GOT3 (cell line): ENCODE measurements at places on chromosomes 12 and 14.

DNA sequence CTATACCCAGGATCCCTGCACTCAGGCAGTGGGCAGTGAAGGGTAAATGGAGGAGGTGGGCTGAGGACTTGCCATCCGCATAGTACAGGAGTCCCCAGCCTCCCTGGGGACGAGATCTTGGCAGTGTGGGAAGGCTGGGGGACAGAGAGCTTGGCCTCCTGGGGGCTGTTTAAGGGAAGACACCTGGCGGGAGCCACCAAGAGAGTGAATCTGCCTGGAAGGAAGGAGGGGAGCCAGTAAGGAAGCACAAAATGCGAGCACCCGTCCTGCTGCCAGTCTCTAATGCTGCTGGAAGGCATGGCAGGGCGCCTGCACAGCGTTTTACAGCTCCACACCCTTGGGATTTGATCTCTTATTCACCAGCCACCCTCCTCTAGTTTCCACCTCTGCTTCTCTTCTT, 7.4 kb upstream of the KRT2 start:
- DNase-seq = no peak

DNA sequence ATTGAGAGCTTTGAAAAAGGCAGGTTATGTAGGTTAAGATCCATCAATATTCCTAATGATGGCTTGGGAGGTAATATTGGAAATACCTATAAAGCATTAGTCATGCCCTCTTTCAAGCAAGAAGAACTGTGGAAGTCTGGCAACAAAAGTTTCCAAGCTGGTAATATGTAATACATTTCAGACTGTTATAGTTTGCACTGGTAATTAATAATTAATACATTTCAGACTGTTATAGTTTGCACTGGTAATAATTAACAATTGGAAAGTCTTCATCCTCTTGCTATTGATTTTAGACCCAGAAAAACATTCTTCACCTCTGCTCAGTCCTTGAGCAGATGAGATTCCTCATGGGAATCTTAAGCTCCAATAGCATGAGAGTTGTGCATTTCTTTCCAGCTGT, 29.0 kb upstream of the WDR89 start:
- no peak for DNase-seq

GRCh38 chr14:102015045-102015685, 50.8 kb downstream of the DYNC1H1 start:
- DNase-seq = no peak

DNA sequence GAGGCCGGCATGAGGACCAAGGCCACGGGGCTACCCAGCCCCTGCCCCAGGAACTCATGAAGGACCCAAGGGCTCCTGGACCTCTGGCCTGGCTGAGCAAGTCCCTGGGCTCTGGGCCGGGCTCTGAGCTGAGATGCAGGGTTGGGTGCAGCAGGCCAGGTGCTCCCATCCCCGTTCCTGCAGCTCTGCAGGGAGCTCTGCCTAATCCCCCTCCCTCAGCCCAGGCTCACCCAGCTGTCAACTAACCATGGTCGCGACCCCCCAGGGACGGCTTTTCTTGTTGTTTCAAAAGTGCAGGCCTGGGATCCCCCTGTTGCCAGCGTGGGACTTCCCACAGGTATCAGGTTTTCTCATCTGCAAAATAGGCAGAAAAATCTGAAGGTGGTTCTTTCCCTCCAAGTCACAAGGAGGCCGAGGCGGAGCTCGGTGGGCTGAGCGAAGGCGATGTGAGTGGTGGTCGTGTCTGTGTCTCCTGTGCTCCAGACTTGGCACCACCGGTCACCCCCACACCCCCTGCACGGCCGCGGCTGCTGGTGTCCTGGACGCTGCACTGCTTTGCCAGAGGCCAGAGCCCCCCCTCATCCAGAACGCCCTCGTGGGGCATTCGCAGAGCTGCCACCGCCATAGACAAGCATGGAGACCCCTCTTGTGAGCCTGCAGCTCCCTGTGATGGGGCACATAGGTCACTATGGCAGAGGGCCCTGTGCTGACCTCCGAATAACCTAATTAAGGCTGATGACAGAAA, 22.5 kb upstream of the GALNT9 start:
- no peak for DNase-seq

- no peak for DNase-seq
Observed at GRCh38 chr14:89486505-89486904, 69.5 kb upstream of the FOXN3 start.

GRCh38 chr14:101814934-101815333, 53.4 kb downstream of the PPP2R5C start:
- no peak for DNase-seq

- DNase-seq = no peak
Observed at GRCh38 chr12:5633106-5633505, 201.2 kb downstream of the NTF3 start.

DNA sequence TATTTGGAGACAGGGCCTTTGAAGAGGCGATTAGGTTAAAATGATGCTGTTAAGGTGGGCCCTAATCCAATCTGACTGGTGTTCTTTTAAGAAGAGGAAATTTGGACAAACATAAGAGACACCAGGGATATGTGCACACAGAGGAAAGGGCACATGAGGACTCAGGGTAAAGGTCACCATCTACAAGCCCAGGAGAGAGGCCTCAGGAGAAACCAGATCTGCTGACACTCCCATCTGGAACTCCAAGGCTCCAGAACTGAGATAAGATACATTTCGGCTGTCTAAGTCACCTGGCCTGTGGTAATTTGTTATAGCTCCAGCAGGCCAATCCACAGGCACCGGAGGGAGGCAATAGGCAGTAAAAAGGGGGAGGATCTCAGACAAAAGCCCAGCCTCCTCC, 48.6 kb downstream of the KICS2 start:
- no peak for DNase-seq

GRCh38 chr12:131279281-131279921, 325.7 kb downstream of the ADGRD1 start:
- DNase-seq = no peak

GRCh38 chr12:4438834-4439596, 6.6 kb downstream of the FGF6 start:
- DNase-seq = no peak

DNA sequence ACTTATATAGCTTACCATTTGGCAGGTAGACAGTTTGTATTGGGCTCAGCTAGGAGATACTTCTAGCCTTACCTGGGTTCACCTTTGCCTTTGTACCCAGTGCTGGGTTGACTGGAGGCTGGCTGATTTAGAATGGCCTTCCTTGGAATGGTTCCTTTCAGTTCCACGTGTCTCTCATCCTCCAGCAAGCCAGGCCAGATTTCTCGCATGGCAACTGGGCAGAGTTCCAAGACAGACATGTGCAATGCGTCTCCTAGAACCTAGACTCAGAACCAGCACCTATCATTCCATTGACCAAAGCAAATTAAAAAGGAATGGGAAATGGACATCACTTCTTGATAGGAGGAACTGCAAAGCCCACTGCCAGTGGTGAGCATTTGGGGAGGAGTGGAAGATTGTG, 79.1 kb upstream of the BDKRB2 start:
- DNase-seq = no peak

DNA sequence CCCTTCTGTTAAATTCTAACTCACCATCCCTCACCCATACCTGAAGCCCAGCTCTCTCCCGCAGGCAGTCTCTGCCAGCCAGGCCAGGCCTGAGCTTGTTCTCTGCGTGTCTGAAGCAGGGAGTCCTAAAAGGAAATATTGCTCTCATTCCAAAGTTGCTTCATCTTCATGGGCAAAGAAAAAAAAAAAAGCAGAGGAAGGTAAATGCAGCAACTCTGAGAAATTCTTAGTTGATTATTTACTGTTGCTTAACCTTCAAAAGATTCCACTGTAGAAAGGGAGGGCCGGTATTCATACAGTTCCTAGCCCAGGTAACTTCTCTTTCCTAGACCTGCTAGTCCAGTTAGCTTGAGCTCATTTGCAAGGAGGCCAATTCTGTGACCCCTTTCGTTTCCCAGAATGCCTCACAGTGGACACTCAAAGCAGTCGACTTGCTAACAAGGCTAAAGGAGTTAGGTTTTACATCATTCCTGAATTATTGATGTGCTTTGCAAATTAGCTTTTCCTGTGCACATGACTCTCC, 193.5 kb upstream of the EEA1 start:
- DNase-seq = no peak

DNA sequence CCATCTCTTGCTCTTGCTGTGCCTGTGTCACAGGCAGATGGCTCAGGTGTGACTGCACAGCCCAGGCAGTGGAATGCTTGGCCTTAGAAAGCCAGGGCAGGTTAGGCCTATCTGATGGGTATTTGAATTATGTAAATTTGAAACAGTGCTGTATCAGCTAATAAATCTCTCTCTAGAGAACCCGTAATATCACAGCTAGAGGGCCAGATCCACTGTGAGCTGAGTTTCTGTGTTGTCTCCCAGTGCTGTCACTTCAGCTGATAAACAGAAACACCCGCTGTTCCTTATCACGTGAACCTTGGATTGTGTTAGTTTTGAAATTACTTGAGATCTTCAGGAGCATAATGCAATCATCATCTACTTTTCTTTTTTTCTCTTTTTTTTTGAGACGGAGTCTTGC, 21.5 kb upstream of the ALDH2 start:
- no peak for DNase-seq

GRCh38 chr14:67602076-67602475, 2.0 kb upstream of the PIGH start:
- DNase-seq = no peak

- DNase-seq = no peak
Observed at GRCh38 chr12:102676812-102677211, 196.4 kb upstream of the IGF1 start.

DNA sequence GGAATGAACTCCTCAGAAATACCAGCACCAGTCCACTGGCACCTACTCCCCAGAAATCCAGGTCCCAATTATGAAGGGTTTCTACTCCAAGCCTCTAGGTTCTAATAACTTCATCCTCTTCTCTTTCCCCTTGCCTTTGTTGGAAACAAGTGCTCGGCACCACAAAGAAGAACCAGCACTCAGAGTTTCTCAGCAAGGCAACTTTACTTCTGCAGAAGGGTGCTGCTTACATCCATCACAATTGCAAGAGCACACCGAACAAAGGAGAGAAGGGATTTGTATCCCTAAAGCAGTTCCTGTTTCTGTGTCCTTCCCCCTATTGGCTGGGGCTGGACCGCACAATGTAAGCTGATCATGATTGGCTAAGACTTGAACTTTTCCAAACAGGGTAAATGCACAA, 74.2 kb upstream of the GNG2 start:
- no peak for DNase-seq

GRCh38 chr14:92656306-92657081, 91.9 kb downstream of the LGMN start:
- no peak for DNase-seq

- DNase-seq = no peak
Observed at GRCh38 chr12:3132636-3133404, 55.6 kb downstream of the TSPAN9 start.

DNA sequence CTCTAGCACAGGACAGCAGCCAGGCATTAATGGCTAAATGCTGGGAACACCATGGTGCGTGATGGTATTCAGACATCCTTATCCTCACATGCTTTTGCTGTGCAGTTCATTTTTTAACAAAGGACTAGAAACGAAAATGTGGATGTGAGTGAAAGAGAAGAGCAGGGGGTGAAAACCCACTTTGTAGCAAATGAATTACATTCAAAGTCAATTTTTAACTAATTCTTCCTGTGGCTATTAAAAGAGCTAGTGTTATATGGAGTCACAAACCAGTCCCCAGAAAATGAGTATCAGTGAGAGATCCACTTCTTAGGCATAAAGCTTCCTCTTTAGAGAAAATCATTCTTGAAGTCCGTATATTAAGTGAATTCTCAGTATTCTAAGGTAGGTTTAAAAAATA, 592.0 kb upstream of the LMO3 start:
- DNase-seq = no peak

GRCh38 chr12:50032854-50033581, 7.7 kb upstream of the RACGAP1 start:
- no peak for DNase-seq

GRCh38 chr12:47419497-47419896, 286.3 kb downstream of the RPAP3 start:
- no peak for DNase-seq

GRCh38 chr14:75725481-75725880, 64.4 kb downstream of the TTLL5 start:
- no peak for DNase-seq

DNA sequence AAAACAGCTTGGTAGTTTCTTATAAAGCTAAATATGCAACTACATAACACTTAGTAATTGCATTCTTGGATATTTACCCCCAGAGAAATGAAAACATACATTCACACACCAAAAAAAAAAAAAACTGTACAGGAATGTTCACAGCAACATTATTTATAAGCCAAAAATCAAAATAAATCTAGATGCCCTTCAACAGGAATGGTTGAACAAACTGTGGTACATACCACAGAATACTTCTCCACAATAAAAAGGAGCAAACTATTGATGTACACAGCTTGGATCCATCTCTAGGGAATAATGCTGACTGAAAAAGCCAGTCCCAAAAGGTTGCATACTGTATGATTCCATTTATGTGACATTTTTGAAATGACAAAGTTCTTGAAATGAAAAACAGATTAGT, 62.1 kb upstream of the SLC38A4 start:
- DNase-seq = no peak

DNA sequence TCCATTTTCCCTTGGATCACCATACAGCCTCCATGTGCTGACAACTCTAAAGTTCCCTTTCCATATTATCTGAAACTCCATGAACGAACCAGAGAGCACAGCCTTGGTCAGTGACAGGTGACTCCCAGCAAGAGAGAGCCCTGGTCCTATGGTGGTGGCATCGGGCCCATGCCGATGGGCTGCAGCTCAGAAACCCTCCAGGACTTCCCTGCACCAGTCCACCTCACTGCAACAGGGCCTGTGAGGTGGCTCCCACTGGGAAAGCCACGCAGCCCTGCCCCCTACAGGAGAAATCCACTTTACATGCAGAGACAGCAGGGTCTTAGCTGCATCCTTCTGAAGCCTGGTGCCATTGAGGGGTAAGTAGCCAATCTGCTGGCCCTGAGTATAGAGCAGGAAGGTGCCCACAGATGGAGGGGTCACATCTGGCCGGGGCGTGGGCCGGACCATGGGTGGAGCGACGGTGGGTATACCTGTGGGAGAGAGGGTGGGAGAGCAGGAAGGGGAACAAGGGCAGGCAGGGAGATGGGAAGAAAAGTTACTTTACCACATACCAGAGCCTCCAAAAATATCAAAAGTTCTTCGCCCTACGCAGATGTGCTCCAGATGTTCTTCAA, 24.7 kb downstream of the RTRAF start:
- DNase-seq = no peak

DNA sequence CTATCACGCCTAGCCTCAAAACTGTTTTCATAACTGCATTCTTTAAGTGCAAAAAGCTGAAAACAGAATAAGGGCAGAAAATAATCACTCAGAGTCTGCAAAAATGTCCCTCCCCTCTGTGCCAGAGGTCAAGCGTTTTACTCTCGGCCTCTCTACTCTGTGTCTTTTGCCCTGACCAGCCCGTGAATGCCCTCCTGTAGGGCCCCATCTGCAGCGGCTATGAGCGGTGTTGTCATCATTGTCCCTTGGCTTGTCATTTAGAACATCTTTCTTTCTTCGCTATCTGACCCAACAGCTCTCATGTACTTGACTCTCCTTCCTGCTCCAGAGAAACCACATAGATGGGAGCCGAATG, 21.7 kb downstream of the ELK3 start:
- no peak for DNase-seq

GRCh38 chr12:111451649-111452129, 46.0 kb downstream of the SH2B3 start:
- no peak for DNase-seq
